GM13977 (cell line): ENCODE measurements at places on chromosomes 13 and 19.

GRCh38 chr13:94352057-94352456, 127.4 kb downstream of the DCT start:
- DNase-seq: no peak

DNA sequence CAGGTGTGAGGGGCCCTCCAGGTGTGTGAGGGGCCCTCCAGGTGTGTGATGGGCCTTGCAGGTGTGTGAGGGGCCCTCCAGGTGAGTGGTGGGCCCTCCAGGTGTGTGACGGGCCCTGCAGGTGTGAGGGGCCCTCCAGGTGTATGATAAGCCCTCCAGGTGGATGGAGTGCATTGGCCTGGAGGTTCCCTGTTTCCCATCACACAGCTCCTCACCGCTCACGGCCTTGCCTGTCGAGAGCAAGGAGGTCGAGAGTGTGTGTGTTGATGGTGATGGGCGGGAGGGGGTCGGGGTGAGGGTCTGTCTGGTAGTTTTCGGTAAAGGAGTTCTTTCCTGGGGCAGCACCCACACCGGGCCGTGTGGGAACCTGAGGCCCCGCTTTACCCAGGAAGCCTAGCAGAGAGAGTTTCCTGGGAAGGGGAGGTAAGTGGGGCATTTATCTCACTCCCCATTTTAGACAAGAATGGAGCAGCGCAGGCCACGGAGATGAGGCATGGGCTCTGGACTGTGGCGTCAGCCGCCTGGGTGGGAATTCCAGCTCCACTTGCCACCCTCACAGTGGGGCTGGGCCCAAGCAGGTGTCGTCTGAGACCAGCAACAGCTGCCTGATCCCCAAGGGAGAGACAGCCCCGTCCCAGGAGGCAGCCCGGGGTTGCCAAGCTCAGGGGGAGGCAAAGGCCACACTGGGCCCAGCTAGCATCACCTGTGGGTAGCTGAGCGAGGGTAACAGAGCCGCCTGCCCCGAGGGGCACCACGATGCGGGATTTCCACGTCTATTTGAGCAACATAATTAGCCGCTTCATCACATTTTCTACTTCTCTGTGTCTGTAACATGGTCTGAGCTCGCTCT, 10.9 kb upstream of the GAS6 start:
- peak; percentile 13 for DNase-seq

GRCh38 chr19:12721656-12722565, 1.8 kb downstream of the TNPO2 start:
- DNase-seq: peak; percentile 90

DNA sequence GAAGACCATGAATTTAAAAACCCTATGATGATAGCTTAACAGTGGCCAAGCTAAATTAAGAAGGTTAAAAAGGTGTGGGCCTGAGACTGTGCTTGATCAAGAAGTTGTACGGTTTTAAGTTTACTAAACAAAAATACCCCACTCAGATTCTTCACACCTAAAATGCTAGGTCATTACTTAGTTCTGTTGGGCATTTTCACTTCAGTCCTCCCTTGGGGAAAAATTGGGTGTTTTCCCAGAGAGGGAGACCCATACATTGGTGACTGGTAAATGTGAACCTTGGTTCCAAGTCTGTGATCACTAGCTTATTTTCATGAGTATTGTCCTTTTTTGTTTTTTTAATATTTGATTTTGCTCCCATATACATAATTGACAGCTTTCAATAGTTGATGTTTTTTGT, 44.4 kb downstream of the MTUS2 start:
- DNase-seq: no peak

GRCh38 chr19:46753420-46754155, 7.3 kb upstream of the STRN4 start:
- peak; percentile 80 for DNase-seq
